ENCODE measurements at places on chromosomes 4 and X.

DNA sequence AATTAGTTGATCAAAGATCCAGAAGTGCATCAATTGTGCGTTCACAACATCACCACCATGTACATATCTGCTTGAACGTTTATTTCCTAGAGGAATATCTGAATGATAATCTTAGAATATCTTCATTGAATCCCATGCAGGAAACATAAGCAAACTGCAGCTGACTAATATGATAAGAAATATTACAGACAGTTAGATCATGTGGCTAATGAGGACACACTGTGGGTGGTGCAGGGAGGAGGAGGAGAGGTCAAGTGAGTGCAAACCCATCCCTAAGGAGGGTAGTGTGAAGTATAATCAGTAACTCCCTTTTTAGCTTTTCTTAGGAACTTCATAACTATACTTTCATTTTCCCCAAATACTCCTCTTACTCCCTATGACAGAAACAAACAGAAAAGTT is 58.3 kb upstream of the HPGD start:
- no peak for DNase-seq

GRCh38 chr4:26052663-26053541 is 138.9 kb downstream of the SMIM20 start:
- DNase-seq = no peak

DNA sequence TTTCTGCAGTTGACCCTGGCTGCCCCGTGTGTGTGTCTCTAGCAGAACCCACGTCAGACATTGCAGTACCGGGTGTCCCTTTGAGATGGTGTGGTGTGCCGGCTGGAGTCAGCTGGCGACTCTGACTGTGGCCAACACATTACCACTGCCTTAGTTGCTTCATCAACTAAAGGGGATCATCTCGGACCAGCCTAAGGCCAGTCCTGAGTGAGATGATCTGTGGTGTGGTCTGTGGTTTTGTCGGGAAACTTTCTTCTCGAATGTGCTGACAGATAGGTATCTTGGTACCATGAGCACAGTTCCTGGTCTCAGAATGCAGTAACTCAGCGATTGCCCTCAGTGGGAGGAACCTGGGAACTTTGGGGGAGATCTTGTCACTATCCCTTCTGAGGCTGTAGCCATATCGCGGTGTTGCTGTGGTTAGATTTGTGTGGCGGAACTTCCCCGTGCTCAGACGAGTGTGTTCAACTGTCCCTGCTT is 15.8 kb downstream of the TBC1D14 start:
- no peak for DNase-seq

- no peak for DNase-seq
Observed at GRCh38 chr4:1784789-1785591, 8.1 kb upstream of the FGFR3 start.

GRCh38 chrX:15855568-15856221 is 1.1 kb upstream of the AP1S2 start:
- no peak for DNase-seq

- no peak for DNase-seq
Observed at GRCh38 chrX:132442691-132443090, 46.1 kb downstream of the MBNL3 start.

DNA sequence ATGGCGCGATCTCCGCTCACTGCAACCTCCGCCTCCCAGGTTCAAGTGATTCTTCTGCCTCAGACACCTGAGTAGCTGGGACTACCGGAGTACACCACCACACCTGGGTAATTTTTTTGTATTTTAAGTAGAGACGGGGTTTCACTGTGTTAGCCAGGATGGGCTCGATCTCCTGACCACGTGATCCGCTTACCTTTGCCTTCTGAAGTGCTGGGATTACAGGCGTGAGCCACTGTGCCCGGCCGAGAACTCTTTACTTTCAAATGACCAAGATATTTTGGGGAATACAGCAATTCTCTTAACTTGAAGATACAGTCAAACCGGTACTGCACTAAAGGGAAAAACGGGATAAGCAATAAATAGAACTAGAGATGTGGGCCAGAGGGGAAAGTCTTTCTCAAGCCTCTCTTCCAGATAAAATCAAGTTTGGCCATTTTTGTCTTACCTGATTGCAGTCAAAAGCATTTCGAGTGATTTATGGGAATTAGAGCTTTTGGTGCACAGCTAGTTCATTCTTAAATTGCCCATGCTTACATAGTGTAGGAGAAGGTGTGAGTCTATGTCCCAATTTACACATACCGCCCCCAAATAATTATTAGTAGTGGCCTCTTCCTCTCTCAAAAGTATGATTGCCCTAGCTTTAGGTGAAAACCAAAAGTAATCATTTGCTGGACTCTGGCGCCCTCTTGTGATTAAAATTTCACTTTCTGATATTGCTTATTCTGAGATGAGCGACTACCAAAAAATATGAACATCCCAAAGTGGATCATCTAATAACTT is 53.2 kb upstream of the ABCG2 start:
- DNase-seq = peak; percentile 26

GRCh38 chr4:73814679-73815078 is 21.8 kb upstream of the CXCL6 start:
- DNase-seq = no peak

DNA sequence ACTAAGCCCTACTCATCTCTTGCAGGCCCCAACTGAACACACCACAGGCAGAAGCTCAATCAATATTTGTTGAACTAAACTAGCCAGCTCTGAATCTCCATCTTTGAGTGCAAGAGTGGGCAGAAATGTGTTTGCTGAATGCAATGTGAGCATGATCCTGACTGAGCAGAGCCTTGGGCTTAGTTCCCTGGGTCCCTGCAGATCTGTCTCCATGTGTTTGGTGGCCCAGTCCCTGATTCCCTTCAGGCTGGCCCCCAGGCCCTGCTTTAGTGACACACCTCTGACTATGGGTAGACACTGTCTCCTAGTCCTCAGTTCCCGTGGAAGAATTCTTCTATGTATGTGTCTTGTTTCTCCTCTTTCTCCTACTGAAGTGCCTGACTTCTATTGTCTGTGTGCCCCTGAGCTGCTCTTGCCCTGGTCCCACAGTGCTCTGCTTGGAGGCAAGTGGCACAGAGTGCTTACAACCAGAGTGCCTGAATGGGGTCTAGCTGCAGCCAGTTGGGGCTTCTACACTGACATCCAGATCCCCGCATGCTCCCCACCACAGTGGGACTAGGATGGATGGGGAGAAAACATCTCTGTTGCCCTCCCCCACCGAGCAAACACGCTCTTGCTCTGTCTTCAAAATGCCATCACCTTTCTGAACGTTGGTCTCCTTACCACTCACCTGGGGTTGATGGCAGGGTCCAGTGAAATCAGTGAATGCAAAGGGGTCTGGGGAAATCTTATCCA is 9.3 kb downstream of the PJA1 start:
- no peak for DNase-seq

DNA sequence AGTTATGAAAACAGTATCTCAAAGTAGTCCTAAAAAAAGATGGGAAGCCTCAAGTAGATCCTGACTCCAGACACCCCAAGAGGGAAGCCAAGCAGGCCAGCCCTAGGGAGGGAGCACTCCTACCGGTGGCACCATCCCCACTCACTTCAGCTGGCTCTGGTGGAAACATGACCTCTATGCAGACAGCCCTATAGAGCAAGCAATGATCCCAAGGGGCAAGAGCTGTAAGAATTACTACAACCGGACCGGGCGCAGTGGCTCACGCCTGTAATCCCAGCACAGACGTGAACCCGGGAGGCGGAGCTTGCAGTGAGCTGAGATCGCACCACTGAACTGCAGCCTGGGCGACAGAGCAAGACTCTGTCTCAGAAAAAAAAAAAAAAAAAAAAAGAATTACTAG is 5.7 kb downstream of the LETM1 start:
- no peak for DNase-seq

- peak; percentile 13 for DNase-seq
Observed at GRCh38 chr4:110152386-110152785, 46.0 kb downstream of the ELOVL6 start.

GRCh38 chr4:150123087-150123486 is 44.8 kb downstream of the DCLK2 start:
- no peak for DNase-seq

DNA sequence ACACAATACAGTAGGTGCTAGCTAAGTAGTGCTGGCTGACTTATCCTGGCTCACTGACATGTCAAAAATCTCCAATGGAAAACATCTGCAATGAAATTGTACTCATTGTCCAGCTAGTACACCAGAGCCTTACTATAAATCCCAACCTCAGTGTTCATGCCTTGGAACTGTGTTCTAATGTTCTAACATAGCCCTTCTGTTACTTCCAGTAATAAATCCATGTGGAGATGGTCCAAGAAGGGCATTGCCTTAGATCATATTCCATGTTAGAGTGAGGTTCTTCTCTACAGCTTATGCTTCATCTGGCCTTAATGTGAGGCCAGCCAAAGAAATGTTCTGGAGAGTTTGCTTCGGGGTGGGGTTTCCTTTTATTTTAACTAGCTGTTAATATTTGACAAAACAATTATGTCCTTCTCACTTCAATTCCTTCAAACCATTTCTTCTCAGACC is 25.1 kb downstream of the ENOX2 start:
- no peak for DNase-seq

DNA sequence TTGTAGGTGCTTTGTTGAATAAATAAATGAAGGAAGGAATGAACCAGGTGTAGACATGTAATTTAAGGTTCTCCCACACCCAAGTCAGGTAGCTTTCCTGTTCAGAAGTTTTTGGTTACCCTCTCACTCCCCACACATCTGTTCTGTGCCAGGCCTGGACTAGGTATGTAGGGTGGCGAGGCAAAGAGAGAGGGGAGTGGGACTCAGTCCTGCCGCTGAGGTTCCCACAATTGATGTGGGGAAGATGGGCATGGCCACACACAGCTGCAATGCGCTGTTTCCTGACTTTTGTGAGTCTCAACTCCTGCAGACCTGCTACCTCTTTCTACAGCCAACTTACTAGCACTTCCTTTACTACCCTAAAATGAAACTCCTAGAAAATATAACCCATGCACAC is 88.9 kb downstream of the RTL5 start:
- DNase-seq = no peak

GRCh38 chr4:108714880-108715279 is 48.0 kb downstream of the ETNPPL start:
- no peak for DNase-seq

- DNase-seq = no peak
Observed at GRCh38 chr4:48665555-48666186, 114.4 kb downstream of the FRYL start.

GRCh38 chrX:37993837-37994619 is 12.3 kb upstream of the SYTL5 start:
- no peak for DNase-seq

- no peak for DNase-seq
Observed at GRCh38 chrX:49058794-49059193, at the start of gene CCDC120. Gene CCDC120, plus strand, starts transcription at chrX:49058999. Its CDS starts 3,043 bp downstream, at chrX:49062042.

DNA sequence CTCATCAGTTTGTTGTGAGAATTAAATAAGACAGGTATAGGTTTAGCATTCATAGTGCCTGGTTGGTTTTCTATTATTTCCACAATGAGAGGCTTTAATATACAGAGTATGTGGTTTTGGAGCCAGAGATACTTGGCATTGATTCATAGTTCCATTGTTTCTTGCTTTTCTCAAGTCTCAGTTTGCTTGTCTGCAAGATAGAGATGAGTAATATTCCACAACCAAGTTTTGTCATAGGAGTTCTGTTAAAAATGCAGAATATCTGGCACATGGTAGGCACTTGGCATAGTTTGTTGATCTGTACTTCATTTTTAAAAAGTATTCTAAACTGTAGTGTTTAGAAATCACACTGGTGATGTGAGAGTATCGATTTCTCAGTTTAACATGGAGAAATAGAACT is 37.5 kb upstream of the EDA2R start:
- DNase-seq = no peak

DNA sequence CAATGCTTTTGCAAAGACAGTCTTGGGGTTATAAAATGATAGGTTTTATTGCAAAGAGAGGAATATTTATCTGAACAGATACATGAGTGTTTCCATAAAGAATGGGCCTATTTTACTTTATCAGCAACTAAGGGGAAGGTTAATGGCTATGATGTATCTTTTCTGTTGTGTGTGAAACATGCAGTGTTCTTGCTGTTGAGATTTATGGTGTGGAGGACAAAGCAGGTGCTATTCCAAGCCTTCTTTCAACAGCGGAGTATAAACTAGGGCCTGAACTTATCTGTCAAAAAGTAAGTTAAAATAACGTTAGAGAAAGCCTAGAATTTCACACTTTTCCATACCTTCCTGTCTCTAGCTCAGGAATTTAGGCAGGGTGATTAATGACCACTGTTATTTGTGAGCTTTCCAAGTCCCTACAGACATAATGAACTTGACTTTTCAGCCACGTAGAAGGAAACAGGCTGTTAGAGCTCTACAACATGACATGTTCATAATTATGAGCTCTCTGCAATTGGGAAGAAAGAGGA is 411.4 kb downstream of the IL1RAPL1 start:
- no peak for DNase-seq

- DNase-seq = no peak
Observed at GRCh38 chr4:37948542-37948941, 11.7 kb upstream of the PTTG2 start.

DNA sequence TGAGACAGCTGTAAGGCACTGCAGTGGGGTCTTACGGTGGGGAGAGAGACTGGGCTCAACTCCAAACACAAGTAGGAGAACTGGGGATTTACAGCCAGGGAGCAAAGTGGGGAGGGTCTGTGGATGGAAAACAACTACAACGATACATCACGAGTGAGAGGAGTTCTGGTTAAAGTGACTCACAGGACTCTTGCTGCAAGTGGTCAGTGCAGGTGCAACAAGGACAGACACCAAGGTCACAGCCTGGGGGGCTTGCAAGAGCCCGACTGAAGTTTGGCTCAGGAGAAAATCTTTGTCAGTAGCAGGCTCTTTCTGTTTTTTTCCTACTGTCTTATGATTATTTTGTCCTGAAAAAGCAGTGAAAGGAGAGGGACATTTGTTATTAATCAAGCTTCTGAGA is 10.1 kb upstream of the FAT1 start:
- no peak for DNase-seq

- DNase-seq = no peak
Observed at GRCh38 chr4:96193061-96193460, 353.2 kb downstream of the PDHA2 start.

- no peak for DNase-seq
Observed at GRCh38 chr4:113060853-113061252, 11.4 kb downstream of the ANK2 start.

DNA sequence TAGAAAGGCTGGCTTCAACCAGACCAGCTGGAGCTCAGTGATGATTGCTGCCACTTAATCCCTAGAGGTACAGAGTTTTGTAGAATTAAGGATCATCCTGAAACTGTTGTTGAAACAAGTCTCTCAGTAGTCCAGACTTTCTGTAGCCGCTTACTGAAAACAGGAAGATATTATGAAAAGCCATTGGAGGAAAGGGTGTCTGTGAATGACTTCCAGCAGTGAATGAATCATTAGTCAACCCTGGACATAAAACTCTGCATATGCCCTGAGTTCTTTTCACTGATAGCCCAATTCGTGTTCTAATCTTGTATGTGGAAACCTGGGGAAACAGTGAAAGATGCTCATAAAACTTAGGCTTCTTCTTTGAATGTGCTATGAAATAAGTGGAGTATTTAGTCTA is 14.8 kb downstream of the HOPX start:
- no peak for DNase-seq

GRCh38 chrX:39170464-39170863 is 369.2 kb downstream of the MID1IP1 start:
- DNase-seq = no peak

GRCh38 chr4:5009796-5010195 is 9.5 kb downstream of the CYTL1 start:
- no peak for DNase-seq
